Pancreas (tissue), 10 donors: ENCODE measurements at places on chromosomes 16 and 17. TPM values are rescaled to one million over a fixed set of nuclear protein-coding genes. Genes with fewer than 3 reads are reported as not detected.

DNA sequence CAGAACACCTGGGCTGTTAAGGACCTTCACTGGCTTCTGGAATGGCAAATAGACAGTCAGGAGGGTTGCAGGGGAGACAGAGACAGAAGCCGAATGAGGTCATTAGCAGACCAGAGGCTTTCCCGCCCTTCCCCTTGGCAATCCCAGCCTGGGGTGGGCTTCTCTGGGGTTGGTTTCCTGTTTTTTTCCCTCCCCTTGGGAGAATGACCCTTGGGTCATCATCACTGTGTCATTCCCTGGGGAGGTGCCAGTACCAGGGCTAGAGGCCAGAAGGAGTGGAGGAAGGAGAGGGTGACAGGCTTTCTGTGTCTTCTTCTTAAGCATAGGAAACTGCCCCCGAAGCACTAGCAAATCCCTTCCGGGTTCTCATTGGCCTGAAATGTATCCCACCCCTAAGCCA lies 42.9 kb upstream of the IL21R start:
- DNase-seq: no peak

DNA sequence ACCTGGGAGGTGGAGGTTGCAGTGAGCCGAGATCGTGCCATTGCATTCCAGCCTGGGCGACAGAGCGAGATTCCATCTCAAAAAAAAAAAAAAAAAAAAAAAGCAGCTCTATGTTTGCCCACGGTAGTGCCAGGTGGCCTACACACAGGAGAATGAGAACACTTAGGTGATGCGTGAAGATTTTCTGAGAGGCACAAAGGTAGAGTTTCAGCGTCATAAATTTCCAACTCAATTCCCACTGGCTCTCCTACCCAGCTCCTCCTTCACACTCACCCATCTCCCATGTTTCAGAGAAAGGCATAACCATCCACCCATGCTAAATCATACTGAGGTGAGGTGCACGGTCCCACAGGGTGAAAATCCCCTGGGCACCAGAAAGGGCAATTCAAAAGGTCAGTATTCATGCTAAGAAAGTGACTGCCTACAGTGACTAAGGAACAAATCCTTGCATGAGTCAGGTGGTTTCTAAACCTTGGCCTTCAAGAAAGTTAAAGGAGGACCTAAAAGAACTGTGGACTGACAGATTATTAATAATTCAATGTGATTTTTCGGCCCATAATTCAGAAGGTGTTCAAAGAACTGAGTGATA lies 4.8 kb downstream of the DCAKD start:
- no peak for DNase-seq

GRCh38 chr16:47881574-47881973 lies 274.2 kb downstream of the ABCC12 start:
- no peak for DNase-seq

DNA sequence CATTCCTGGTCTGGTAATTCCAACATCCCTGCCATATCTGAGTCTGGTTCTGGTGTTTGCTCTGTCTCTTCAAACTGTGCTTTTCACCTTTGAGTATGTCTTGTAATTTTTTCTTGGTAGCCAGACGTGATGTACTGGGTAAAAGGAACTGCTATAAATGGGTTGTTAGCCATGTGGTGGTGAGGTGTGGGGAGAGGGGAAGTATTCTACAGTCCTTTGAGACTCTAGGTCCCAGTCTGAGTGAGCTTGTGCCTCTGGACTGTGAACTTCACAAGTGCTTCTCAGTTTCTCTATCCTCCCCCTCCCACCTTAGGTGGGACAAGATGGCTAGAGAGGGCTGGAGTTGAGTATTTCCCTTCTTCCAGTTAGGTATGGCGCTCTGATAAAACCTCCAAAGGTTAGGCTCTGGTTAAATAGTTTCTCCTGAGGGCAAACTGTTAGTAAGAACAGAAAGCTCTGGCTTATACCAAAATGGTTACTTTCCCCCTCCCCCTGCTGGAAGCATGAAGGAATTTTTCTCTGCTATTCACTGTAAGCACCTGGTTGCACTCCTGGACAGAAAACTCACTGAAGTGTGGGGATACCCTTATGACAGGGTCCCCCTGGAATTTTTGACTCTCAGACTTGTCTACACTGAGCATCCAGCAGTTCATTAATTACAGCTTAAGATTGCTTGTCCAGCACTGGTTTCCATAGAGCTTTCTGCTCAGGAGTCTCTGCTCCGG lies 87.8 kb downstream of the MARCHF10 start:
- DNase-seq: no peak

- DNase-seq: no peak
Observed at GRCh38 chr16:81578076-81578475, 133.5 kb downstream of the CMIP start.

- DNase-seq: peak; percentile 50
Observed at GRCh38 chr17:43449470-43450248, 34.1 kb upstream of the DHX8 start.

- DNase-seq: no peak
Observed at GRCh38 chr17:66146394-66146793, 45.5 kb downstream of the CEP112 start.

CNGB1 gene
- total RNA-seq: not detected

SLC26A11 gene
- total RNA-seq: 7.6 TPM

KCTD19 gene
- 0.56 TPM for total RNA-seq

LPCAT2 gene
- 12.8 TPM for total RNA-seq
